Daoy (cell line): ENCODE measurements at places on chromosomes 11 and 22.

DNA sequence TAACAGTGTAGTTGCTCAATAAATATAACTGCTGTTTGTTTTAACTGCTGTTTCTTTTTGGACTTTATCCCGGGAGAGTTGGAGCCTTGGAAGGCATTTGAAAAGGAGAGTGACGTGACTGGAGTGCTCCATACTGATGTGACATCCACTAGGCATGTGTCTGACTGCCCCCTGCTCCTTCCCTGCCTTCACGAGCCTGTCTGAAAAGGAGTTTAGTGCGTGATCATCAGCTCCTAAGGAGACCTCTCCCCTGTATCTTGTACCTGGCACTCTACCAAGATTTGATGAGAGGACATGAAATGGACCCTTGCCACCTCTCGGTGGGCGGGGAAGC, 22.9 kb downstream of the ZBTB16 start:
- no peak for DNase-seq

- no peak for DNase-seq
Measured at GRCh38 chr11:76161261-76161961, 44.9 kb downstream of the WNT11 start.

- DNase-seq: no peak
Measured at GRCh38 chr11:33454264-33454663, 197.1 kb downstream of the HIPK3 start.

DNA sequence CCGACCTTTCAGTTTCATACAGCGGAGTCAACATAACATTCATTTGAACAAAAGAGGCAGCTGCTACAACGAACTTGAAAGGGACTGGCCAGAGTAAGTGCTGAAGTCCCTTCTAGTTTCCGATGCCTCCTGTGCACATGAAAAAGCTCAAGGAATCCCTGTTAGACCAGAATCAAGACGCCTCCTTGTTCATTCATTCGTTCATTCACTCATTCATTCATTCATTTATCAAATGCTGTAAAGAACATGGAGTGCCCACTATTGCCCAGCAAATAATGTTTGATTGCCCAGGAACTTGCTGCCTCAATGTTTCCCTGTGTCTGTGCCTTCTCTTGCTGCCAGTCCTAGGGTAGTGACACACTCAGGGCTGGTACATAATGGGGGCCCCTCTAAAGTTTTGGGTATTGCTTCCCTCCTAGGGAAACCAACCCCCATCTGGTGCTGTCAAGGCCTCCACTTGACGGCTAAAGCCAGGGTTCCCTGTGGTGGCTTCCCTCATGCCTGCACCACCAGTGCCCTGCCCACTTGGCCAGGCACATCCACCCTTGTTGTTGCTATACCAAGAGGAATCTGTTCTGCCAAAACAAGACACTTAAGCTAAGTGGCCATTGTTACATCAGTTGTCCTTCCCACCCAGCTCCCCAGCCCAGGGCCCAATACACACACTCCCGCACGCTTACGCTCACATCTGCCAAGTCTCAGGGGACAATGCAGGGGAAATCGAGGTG, 3.8 kb downstream of the TMPRSS13 start:
- no peak for DNase-seq

DNA sequence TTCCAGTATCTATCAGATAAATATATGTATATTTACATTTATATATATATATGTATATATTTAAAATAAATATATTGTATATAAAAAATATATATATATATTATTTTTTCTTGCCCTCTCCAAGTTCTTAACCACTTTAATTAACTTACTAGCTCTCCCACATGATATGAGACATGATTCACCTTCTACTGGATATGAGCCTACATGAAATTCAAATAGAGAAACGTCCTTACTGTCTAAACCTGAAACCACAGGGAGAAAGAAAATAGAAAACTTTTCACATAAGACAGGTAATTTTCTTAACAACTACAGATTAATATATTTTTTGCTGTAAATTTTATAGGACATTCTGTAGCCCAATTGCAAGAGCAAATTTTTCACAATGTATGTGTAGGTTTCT, 391.6 kb downstream of the ETS1 start:
- no peak for DNase-seq

DNA sequence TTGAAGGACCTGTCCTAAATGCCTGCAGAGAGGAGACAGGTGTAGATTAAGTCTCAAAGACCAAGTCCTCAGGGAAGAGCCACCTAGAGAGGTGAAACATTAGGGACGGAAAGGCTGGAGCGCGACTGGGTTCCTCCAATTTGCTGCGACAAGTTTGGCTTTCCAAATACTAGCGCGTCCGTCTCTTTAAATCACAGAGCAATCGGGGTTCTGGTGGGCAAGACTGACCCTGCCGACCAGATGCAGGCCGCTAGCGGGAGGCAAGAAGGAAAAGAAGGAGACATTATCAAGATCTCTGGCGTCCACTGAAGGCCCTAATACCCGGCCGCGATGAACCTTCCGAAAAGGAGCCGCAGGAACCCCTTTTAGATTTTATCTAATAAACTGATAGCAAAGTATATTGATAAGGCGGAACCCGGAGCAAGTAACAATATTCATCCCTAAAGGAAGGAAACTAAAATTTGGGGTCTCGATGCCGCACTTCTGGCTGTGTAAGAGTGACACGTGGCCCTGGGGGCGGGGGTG, 128.2 kb upstream of the C11orf58 start:
- DNase-seq: no peak

- peak; percentile 41 for DNase-seq
Measured at GRCh38 chr22:41762980-41763779, 37.3 kb upstream of the CCDC134 start.

DNA sequence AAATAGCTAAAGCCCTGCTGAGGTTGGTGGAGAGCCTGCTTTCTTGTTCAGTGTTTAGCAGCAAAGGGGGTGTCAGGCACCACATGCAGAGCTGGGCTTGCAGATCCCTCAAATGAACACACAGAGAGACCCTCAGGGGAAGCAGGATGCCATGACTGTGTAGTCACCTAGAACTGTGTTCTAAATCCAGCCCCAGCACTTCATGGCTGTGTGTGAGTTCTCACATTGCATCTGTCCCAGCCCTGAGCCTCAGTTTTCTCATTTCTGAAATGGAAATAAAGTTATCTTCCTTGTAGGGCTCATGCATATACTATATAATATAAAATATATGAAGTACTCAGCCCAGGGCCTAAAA, 47.1 kb downstream of the CWC15 start:
- peak; percentile 6 for DNase-seq

DNA sequence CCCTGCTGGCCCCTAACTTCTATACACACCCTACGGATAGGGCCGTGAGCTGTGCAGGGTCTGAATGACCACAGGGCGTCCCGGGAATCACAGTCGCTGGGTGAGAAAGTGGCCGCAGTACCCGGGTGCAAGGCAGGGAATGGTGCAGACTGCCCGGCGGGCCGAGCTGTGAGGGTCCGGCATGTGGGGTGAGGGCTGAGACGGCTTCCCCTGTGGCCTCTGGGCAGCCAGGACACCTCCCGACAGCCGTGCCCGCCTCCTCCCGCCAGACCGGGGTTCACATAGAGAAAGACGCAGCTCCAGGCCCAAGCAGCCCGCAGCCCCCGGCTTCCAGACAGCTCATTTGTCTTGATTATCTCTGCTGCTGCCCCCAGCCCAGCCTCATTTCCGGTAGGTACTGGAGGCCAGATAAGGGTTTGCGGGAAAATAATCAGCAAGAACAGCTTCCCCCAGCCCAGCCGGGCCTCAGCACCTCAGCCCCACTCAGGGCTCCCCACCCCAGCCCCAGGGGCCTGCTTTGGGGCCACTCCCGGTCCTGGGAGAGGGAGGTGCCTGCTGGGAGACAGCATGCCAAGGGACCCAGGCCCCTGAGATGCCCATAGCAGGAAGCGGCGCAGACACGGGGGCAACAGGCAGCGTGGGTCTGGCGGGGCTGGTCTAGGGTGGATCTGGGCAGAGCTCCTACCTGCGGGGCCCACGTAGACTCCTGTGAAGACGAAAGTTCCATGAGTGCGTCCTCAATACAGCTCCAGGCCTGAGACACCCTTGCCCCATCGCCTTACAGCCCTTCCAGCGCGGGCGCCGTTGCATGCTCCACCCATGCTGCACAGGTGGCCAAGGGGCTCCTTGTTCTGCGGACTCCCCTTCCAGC, 123.1 kb downstream of the BRD1 start:
- DNase-seq: no peak

GRCh38 chr11:123197711-123198110, 2.7 kb upstream of the CLMP start:
- DNase-seq: peak; percentile 88

GRCh38 chr22:39209756-39210155, 35.0 kb downstream of the PDGFB start:
- DNase-seq: no peak

- no peak for DNase-seq
Measured at GRCh38 chr11:101305496-101305895, 175.9 kb upstream of the PGR start.

DNA sequence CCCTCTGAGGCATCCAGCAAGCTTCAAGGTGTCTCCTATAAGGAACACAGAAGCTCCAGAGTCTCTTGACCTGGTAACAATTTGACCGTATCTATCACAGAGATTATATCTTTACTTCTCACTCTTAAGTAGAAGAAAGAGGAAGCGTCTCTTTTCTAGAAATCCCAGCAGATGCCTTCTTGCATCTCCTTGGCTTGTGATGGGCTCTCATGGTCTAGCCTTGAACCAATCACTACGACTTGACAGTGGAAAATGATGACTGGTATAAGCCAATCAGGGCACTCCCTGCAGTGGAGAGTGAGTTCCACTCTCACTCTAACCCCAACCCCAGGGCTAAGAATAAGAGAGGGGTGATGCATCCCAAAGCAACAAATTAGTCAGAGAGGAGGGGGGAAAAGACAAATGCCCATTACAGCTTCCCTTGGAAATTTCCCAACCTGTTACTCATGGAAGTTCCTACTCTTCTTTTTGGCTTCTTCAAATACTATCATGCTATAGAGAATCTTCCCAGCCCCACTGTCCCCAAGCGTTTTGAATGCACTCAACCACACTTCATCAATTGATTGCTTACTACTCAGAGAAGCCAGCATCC, 293.5 kb downstream of the MN1 start:
- peak; percentile 19 for DNase-seq

- peak; percentile 4 for DNase-seq
Measured at GRCh38 chr11:103682318-103683184, 353.9 kb upstream of the DDI1 start.

- no peak for DNase-seq
Measured at GRCh38 chr22:43363315-43364168, 20.4 kb upstream of the SCUBE1 start.

DNA sequence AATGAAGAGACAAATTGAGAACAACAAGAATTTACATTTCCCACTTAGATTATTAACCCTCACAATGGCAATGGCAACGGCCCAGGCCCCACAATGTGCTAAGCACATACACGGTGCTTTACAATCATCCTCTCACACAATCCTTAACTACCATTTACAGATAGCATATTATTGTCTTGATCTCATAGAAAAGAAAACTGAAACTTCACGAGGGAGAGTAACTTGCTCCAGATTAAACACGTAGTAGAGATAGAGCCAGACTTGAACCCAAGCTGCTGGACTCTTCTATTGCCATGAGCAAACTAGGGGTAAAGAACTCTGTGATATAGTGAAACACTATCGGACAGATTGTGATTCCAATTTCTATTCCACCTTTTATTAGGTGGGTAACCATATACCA, 665.1 kb downstream of the DLG2 start:
- DNase-seq: no peak

GRCh38 chr22:22094921-22095320, 112.3 kb upstream of the TOP3B start:
- no peak for DNase-seq

- DNase-seq: no peak
Measured at GRCh38 chr22:46965555-46966494, 203.4 kb downstream of the TBC1D22A start.

DNA sequence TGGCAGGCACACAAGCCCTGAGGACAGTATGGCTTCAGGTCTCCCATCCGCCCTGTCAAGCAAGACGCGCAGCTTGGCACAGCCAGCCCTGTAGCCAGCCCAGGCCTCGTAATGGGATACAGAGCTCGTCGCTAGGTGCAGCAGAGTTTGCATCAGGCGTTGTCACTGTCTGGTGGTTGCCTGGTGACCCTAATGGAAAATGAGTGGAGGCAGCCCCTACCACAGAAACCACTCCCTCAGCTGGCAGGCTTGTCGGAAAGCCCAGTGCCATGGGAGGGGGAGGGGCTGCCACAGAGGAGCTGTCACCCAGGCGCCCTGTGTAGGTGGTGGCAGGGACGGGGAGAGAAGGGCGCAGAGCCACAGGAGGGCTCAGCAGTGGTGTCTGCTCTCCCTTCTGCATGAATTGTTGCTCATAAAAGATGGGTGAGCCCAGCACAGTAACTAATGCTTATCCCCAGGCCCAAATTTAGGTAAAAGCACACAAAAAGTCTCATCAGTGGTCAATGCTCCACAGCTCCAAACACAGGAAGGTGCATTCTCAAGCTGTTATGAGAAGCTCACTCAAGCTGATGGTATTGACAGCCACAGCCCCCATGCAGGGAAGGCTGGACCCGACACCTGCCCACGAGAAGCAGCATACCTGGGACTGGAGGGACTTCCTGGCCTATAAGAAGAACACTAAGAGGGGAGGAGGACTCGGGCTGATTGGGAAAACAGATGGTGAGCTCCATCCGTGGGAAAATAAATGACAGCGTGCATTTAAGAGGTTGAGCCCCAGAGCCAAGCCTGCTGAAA, 164.6 kb downstream of the ETS1 start:
- DNase-seq: peak; percentile 32

- DNase-seq: no peak
Measured at GRCh38 chr11:113723787-113724186, 17.7 kb upstream of the TMPRSS5 start.

DNA sequence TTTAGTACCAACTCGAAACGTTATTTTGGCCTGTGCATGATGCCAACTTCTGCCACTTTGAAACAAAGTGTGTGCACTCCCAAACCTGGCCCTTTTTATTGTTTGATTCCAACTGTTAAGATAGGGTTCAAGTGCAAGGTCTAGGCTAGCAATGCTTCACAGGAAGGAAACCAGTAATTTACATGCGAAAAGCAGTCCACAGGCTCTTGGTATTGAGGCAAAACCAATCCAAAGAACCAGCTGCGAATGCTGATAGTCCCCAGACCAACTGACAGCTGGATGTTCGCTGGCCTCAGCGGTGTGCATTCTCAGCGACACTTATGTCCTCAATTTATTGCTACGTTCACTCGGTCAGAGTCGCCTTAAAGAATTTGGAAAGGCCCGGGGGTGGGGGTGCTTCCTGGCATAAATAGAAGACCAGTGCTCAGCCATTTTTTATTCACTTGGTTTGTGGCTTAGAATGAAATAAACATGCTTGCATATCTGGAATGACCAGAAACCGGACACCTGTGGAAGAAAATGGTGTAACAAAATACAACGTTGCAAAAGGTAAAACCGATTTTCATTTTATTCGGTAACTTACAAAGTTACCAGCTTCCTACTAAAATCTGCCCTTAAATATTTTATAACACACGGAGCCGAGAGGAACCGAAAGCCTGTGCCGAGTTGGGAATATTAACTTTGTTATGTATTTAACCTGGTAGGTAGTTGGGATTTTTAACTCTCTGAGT, 1.6 kb downstream of the CPT1A start:
- peak; percentile 41 for DNase-seq

GRCh38 chr11:82959987-82960778, 58.6 kb downstream of the DDIAS start:
- no peak for DNase-seq

- no peak for DNase-seq
Measured at GRCh38 chr11:74282914-74283371, 28.5 kb downstream of the P4HA3 start.
